ENCODE measurements at places on chromosomes 13 and 19.

GRCh38 chr19:50705422-50706019 is 14.1 kb downstream of the SHANK1 start:
- peak; percentile 79 for DNase-seq

DNA sequence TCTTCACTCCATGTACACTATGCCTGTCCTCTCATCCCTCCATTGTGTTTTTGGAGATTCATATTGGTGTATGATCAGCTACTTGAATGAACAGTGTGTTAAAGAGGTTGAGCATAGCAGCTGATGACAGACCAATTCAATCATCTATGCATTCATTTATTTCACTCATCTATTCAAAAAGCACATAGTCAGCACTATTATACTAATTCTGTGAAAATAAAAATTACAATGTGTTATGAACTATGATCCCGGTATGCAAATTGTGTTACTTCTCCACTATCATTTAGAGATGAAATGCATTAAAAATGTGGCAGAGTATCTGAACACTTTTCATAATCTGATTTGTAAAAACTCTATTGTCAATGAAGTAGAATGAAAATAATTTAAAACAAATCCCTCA is 5.9 kb downstream of the TRPC4 start:
- no peak for DNase-seq

GRCh38 chr13:70644052-70644451 is 535.8 kb upstream of the KLHL1 start:
- no peak for DNase-seq

DNA sequence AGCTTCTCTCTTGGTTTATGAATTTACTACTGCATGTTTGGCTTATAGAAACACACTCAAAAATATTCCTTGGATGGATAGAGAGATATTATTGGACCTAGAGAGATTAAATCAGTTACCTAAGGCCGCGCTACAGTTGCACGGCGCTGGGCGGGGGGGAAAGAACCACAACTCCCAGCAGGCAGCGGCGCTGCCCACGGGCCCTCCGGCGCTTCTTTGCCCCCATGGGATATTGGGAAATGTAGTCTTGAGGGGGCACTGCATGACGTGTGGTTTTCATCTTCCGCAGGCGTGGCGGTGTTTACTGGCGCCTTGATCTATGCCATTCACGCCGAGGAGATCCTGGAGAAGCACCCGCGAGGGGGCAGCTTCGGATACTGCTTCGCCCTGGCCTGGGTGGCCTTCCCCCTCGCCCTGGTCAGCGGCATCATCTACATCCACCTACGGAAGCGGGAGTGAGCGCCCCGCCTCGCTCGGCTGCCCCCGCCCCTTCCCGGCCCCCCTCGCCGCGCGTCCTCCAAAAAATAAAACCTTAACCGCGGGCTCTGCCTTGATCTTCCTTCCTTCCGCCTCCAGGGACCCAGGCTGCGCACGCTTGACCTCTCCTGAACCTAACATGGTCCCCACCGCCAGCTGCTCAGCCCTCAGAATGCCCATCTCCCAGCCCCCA is 4.8 kb downstream of the EMP3 start:
- DNase-seq = no peak

DNA sequence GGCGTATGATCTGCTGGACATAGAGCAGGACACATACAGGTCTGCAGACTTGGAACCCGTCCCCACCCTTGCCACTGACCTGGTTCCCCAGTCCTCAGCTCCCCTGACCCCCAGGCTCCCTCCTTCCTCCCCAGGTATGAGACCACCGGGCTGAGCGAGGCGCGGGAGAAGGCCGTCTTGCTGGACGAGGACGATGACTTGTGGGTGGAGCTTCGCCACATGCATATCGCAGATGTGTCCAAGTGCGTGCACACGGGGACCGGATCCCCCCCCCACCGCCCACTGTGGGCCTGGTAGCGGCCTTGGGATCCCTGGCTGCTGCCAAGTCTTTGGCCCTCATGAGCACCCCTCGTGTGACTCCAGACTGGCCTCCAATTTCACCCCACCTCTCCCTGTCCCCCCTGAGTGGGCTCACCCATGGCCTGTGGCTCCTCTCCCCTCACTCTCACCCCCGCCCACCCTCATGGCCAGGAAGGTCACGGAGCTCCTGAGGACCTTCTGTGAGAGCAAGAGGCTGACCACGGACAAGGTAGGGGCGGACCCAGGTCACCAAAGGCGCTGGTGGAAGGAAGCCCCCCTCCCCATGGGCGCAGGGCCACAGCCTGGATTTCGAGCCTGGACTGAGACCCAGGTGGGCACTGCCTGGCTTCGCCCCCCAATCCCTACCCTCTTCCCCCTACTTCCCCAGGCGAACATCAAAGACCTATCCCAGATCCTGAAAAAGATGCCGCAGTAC is 5.6 kb downstream of the STXBP2 start:
- no peak for DNase-seq

GRCh38 chr13:84843368-84843767 is 955.9 kb downstream of the SLITRK6 start:
- no peak for DNase-seq

DNA sequence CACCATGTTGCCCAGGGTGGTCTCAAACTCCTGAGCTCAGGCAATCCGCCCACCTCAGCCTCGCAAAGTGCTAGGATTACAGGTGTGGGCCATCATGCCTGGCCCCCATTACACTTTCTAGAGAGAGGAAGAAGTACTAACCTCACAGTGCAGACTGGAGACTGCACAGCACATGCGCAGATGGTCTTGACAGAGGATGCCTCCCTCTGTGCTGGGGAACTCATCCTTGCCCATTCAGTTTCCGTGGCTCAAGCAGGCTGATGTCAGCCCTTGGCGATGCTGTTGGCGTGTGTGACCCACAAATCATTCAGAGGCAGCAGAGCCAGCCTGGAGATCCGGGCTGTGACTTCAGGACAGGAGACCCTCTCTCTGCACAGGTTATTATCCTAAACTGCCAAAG is 14.6 kb upstream of the FFAR2 start:
- no peak for DNase-seq

GRCh38 chr19:10020851-10021250 is 7.6 kb downstream of the RDH8 start:
- no peak for DNase-seq

GRCh38 chr19:16739546-16739945 is 19.9 kb downstream of the NWD1 start:
- DNase-seq = peak; percentile 8

DNA sequence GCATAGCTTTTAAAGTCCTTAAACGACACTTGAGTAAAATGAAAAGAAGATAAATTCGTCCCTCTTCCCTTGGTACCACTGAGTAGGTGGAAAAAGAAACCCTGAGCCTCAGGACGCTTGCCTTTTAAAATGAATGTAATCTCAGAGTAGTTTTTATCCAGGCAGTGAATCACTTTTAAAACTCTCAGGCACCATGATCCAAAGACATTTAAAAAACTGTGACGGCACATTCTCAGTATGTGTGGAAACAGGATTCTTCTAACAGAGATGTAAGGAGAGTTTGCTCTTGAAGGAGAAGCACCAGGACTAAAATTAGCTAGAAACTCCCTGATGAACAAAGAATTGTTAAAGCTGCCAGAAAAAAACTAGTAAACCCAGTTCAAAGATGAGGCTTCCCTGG is 105.7 kb upstream of the SLC15A1 start:
- no peak for DNase-seq

DNA sequence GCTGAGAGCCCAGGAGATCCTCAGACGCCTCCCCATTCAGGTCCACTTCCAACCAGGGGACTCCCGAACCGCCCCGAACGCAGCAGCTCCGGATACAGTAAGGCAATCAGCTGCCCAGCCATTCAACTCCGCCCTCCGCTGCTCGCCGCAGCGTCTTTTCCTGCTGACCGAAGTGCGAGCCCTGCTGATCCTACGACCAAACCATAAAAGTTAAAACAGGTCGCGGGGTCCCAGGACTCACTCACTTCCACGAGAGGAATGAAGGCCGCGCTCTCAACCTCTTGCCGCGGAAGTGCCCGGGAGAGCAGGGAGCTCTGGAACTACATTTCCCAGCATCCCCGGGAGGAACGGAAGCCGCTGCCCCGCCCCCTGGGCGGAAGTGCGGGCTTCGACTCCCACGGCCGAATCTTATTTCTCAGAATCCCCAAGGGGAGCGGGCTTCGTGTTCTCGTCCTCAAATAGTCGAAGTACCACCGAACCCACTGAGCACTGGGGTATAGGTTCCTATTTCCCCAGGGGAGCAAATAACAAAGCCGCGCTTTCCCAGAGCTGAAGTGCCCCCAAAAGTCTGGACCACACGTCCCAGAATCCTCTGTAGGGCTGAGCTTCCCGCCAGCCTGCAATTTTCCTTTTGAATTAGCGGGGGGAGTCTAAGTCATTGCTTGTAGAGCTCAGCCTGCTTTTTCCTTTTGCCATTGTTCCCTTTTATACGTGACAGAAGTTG is at the start of gene ZNF45:
ZNF45 (minus strand) TSS at position 298 of the 724 bp plus-strand sequence. CDS start 13,097 bp downstream, outside the sequence.
- DNase-seq = peak; percentile 93

GRCh38 chr19:13982773-13983172 is 23.3 kb downstream of the RFX1 start:
- DNase-seq = no peak

DNA sequence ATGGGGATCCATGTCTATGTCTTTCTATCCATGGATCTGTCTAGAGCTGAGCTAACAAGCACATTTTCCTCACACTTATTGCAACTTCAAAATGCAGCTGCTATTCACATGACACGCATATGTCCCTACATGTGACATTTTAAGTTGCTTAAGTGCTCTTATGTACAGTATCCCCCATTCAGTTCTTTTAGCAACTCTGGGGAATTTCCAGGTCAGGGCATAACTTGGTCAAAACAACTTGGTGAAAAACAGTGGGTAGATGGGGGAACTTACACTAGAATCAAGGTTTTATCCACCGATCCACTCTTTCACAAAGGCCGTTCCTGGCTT is 73.0 kb downstream of the COL4A1 start:
- DNase-seq = no peak

GRCh38 chr13:97720896-97721295 is 232.6 kb upstream of the IPO5 start:
- DNase-seq = no peak

DNA sequence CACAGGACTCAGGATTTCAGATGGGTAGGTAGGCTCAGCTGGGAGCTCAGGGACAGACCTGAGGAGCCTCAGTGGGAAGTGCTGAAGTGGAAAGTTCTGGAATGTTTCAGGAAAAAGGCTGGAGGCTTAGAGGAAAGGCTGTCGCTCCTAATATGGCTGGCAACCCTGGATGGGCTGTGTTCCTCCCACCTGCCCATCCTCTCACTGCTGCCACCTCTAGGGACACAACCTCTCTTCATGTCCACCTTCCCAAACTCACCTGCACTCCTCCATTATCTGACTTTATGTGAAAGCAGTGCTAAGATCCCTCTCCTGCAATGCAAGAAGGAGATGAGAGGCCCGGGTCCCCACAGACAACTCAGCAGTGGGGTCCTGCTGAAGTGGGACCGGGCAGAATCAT is 5.8 kb upstream of the CEACAM21 start:
- DNase-seq = no peak

GRCh38 chr19:17404015-17404414 is 1.4 kb downstream of the BST2 start:
- DNase-seq = peak; percentile 37

DNA sequence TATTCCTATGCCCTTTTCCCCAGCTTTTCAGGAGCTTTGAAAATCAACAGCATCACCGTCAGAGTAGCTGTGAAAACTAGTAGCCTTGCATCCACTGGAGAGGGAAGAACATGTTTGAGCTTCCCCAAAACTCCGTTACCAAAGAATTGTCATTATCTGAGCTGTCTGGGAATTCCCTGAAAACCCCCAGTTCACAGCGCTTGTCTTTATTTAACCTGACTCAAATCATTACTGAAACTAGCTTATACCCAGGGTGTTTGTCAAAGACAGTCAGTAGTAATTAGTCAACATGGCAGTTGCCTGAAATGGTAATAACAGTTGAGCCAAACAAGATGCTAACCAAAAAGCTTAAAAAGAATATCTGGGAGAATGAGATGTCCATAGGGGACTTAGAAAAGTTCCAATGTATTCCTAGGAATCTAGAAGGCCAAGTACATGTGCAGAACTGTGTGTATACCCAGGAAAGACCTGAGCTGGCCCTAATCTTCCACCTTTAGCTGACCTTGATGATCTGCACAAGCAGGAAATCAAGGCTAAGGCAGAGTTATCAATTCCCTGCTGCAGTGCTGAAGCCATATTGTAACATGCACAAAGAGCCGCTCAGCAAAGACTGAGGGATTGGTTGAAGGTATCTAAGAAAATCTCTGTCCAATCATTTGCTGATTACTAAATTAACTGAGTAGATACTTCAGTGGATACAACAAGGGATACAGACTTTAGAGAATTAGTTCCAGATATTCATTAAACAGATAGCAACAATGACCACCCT is 130.8 kb downstream of the KL start:
- no peak for DNase-seq

- no peak for DNase-seq
Measured at GRCh38 chr19:41793414-41793727, 3.0 kb upstream of the CEACAM3 start.

GRCh38 chr19:14418856-14419105 is 360 bp downstream of the DDX39A start:
- no peak for DNase-seq
